A172 (cell line): ENCODE measurements at places on chromosomes 4 and X. TPM values are rescaled to one million over a fixed set of nuclear protein-coding genes. Genes with fewer than 3 reads are reported as not detected.

EVC2 gene
- total RNA-seq, result not detected in 2 replicates

C4orf51 gene
- total RNA-seq, result not detected in 2 replicates

GRCh38 chr4:102791318-102791835 is 30.6 kb upstream of the MANBA start:
- DNase-seq, result no peak

- no peak for DNase-seq
These were observed 613 bp downstream of the GLRB start for GRCh38 chr4:157076578-157076947.

DNA sequence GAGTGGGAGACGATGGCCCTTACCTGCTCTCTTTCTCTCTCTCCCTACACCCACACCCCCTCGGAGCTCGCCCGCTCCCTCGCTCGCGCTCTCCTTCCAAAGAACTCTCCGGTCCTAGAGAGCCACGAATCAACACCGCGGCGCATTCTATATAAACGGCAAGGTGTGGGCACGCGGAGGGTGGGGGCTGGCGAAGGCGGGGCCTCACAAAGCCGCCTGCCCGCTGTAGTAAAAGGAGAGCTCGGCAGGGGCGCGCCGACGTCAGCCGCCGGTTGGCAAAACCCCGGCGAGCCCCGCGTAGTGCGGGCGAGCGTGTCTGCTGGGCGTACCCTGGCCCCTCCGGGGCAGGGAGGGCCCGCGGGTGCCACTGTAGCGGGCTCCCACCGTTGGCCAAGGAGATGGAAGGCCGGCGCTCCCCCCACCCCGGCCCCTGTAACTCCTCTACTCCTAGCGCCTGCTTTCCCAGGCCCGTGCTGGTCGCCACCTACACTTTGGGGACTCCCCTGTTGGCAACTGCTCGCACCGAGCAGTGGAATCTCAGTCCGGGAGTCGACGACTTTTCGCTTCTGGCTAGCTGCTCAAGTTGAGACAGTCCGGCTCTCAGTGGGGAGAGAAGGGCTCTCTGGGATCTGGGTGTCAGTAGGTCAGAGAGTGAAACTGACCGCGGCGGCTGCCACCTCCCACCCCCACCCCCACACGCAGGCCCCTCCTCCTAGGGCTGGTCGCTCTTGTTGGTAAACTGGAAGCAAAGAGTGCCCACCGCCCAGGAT is 325.5 kb upstream of the F9 start:
- DNase-seq, result no peak

- DNase-seq, result no peak
These were observed 348.0 kb upstream of the NR3C2 start for GRCh38 chr4:148790246-148790645.

- DNase-seq, result no peak
These were observed 120.1 kb upstream of the GPM6A start for GRCh38 chr4:175932116-175932515.

DNA sequence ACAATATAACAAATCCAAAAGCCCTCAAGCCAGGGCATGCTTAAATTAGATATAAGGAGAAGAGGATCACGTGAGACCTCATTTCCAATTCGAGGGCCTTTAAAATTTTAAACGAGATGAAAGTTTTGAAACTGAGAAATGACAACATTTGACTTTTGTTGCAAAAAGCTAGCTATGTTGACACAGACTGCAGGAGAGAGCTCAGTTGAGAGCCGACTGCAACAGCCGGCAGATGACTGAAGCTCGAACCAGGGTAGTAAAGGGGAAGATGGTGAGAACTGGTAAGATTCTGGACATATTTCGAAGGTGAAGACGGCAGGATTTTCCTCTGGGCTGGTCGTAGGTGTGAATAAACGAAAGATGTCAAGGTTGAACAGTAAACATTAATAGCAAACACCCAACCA is 773 bp downstream of the PRMT9 start:
- peak; percentile 2 for DNase-seq
